ENCODE measurements at places on chromosomes 1 and 21.

GRCh38 chr1:173478094-173478674 lies 1.0 kb downstream of the PRDX6 start:
- DNase-seq = no peak

DNA sequence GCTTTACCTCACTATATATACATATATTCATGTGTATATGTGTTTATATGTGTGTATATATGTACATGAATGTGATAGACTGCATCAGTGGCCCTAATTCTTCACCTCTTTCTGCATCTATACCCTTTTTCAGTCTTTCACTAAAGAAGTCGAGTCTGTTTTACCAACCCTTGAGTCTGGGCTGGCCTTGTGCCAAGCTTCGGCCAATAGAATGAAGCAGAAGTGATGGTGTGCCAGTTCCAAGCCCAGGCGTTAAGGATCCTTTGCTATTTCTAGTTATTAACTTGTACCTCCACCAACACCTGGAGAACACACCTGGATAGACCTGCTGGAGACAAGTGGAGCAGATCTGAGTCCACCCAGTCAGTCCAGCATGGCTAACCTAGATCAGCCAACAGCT lies 61.6 kb upstream of the PPM1J start:
- DNase-seq = no peak

GRCh38 chr1:30134466-30135217 lies 588.7 kb downstream of the MATN1 start:
- no peak for DNase-seq

DNA sequence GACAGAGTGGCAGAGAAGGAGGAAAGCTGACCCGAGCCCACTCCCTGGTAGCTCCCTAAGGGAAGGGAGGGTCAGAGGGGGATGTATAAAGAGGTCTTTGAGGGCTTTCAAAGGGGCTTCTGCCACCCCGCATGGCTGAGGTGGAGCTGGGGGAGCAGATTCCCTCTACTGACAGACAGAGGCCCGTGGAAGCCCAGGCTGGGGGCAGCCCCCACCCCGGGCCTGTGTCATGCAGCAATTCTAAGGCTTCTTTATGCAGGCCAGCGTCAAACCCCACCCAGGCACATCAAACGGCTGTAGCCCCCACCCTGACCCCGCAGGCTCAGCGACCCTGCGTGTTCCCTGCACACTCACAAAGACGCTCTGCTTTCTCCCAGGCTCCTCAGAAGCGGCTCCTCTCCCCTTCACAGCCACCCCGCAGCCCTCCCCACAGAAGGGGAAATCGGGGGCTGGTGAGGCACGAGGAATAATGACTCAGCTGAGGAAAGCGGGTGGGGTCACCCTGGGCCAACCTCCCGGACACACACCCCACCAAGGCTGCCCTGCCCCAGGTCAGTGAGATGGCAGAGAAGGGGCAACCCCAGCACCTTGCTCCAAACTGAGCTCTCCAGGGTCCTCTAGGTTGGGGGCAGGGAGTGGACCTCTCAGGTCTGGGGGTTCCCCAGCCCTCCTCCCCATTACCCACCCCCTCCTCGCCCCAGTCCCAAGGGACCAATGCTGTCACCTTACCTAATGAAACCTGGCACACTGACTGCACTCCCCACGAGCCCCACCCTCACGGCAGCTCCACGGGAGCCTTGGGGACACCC lies 10.8 kb downstream of the SLC45A3 start:
- DNase-seq = peak; percentile 50

DNA sequence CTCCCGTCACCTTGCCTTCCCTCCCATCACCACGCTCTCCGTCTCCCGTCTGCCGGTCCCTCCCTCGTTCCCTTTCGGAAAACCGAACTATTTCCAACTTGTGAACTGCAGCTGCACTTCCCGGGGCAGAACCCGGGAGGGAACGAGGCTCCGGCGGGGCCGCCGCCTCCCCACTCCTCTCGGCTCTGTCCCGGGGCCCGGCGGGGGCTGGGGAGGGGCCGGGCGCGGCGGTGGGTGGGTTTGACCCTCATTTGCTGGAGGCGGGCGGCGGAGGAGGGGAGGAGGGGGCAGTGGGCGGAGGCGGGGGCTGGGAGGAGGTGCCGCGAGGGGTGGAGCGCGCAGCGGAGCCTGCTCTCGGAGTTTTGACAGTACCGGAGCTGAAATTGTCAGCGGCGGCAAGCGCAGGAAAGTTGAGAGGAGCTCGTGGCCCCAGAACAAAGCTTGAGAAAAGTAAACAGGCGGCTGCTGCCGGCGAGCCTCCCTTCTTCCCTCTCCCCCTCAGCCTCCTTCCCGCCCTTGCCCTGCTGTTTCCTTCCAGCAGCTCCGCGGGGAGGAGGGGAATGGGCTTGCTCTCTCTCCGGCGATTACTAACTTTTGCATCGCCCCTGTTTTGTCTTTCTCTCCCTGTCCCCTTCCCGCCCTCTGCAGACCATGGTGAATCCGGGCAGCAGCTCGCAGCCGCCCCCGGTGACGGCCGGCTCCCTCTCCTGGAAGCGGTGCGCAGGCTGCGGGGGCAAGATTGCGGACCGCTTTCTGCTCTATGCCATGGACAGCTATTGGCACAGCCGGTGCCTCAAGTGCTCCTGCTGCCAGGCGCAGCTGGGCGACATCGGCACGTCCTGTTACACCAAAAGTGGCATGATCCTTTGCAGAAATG lies 2.9 kb downstream of the LMO4 start:
- DNase-seq = peak; percentile 79

DNA sequence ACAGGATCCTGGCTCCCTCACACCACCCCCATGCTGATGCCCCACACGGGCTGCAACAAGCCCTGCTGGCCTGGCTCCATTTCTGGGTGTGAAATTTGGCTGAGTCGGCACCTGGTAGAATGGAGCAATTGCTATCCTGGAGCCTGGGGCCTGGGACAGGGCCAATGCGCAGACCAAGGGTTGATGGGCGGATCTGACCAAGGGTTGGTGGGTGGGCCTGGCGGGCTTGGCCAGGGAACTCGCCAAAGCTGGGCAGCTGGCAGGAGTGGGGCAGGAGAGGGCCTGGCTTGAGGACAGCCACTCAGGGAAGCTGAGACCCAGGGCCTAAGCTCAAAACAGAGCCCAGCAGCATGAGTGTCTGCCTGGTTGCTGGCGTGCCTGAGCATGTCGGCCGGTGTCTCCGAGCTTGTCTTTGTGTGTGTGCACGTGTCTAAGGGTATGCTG lies 70.9 kb upstream of the POU3F1 start:
- DNase-seq = no peak

DNA sequence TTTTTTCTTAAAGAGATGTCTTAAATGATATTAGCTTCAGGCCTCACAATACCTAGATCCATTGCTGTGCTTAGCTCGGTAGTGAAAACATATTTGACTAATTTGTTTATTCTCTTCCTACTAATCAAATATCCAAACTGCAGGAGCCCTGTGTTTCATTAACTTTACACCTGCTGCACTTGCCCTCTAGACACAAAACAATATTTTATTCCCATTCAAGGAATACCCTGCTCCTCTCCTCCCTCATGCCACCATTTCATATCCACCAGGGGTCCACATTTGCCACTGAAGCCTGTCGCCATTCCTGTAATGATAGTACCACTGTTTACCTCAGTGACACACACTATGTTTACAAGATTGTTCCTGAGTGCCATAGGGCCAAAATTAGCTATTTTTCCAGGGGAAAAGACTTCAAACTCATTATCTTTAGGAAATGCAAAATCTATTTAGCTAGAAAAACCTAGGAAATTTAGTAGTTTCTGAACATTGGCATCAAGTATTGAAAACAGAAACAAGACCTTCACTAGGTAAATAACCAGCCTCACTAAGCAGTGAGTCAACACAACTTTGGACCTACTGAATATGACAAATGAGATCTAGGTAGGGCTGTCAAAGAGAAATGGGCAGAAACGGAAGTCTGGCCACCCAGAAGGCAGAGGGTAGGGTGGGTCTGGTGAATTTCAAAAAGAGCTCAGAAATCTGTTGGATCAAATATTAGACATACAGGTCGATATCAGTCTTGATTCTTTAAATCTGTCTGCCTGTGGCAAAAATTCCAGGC lies 134.6 kb upstream of the KCNK1 start:
- no peak for DNase-seq

DNA sequence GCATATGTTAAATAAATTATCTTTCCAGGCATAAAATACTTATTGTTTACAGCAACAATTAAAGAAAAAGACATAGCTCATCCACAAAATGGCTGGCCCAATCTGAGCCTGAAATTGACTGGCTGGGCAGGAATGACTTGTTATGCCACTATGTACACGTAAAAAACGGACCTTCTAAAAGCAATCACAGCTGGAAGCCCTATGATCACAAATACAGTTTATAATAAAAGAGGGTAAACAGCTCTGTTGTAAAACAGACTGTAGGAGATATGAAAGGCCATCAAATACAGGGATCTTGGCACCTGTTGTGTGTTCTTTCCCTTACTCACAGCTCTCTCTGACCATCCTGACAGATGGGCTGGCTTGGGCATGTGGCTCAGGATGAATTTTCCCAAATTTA lies 70.5 kb upstream of the DMRTA2 start:
- DNase-seq = no peak

- no peak for DNase-seq
Observed at GRCh38 chr1:54984131-54984842, 3.9 kb downstream of the TMEM61 start.

- DNase-seq = peak; percentile 19
Observed at GRCh38 chr1:169298441-169298840, 69.2 kb downstream of the NME7 start.

GRCh38 chr1:184929711-184930202 lies 44.6 kb downstream of the NIBAN1 start:
- no peak for DNase-seq
